ENCODE measurements at places on chromosomes 7 and 10. TPM values are rescaled to one million over a fixed set of nuclear protein-coding genes. Genes with fewer than 3 reads are reported as not detected.
A peak's percentile ranks its signal among the peaks of the same experiment; 100 is the strongest.

DNA sequence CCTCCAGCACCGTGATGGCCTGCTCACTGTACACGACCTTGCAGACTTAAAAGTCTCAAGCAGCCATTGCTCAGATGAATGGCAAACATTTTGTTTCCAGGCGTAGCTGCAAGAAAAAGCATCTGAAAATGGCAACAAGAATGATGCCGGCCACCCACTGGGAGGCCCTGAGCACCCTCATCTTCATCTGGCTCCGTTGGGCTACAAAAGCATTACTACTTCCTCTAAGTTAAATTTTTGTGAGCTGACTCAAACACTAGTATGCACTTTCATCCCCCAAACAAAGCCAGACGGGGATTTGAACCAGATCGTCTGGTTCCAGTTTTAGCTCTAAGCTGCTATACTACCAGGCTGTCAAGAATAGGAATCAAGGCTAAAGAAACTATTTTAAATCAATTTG lies 116.6 kb upstream of the CDK1 start:
- no peak overlapping the region for H3K27ac ChIP-seq
- no peak for DNase-seq
- no peak overlapping the region for H3K4me3 ChIP-seq

GRCh38 chr10:113600569-113600968 lies 47.7 kb downstream of the HABP2 start:
- H3K4me3 ChIP-seq: no peak overlapping the region
- H3K4me1 ChIP-seq: no peaks in the 10 kb centered on the region
- no peaks in the 10 kb centered on the region for H3K36me3 ChIP-seq
- H3K27me3 ChIP-seq: peaks cover 23% of the 10 kb centered on the region
- no peak overlapping the region for H3K27ac ChIP-seq
- DNase-seq: peak; percentile 12

- no peaks in the 10 kb centered on the region for H3K36me3 ChIP-seq
- H3K4me3 ChIP-seq: peak overlapping the region; percentile 63
- no peak for DNase-seq
- H3K27ac ChIP-seq: no peak overlapping the region
- H3K27me3 ChIP-seq: peaks cover 31% of the 10 kb centered on the region
- no peaks in the 10 kb centered on the region for H3K4me1 ChIP-seq
These were observed 787 bp downstream of the MAGI2 start for GRCh38 chr7:79452495-79453265.

DNA sequence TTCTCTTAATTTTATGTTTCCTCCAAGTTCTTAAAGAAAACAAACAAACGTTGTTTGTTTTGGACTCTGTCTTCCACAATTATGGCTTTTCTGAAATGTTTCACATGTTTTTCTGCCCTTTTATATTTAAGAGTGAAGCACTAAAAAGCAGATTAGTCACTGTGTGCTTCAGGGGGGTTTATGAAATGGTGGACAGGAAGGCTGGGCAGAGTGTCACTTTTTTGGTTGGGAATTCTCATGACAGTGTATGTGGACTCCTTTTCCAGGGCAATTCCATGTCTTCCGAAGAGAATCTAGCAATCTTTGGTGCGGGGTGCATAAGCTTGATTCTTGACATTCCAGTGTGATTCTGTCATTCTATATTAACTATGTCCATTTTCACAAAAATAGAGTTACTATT lies 669.4 kb downstream of the PARD3 start:
- peaks cover 15% of the 10 kb centered on the region for H3K27me3 ChIP-seq
- H3K36me3 ChIP-seq: no peaks in the 10 kb centered on the region
- no peak overlapping the region for H3K27ac ChIP-seq
- H3K4me3 ChIP-seq: no peak overlapping the region
- no peaks in the 10 kb centered on the region for H3K4me1 ChIP-seq

- DNase-seq: no peak
- H3K36me3 ChIP-seq: no peaks in the 10 kb centered on the region
- H3K4me1 ChIP-seq: peaks cover 61% of the 10 kb centered on the region
- H3K27me3 ChIP-seq: no peaks in the 10 kb centered on the region
These were observed 293.9 kb downstream of the CCDC3 start for GRCh38 chr10:12707461-12708185.

- no peak overlapping the region for H3K27ac ChIP-seq
- DNase-seq: no peak
- no peaks in the 10 kb centered on the region for H3K27me3 ChIP-seq
- no peak overlapping the region for H3K4me3 ChIP-seq
- H3K36me3 ChIP-seq: no peaks in the 10 kb centered on the region
These were observed 112.3 kb downstream of the HTR7 start for GRCh38 chr10:90745565-90745964.

- H3K4me3 ChIP-seq: no peak overlapping the region
- H3K27ac ChIP-seq: no peak overlapping the region
- H3K4me1 ChIP-seq: peaks cover 2% of the 10 kb centered on the region
- no peak for DNase-seq
- peaks cover 11% of the 10 kb centered on the region for H3K36me3 ChIP-seq
These were observed 1.3 kb downstream of the NRCAM start for GRCh38 chr7:108454674-108455550.

GRCh38 chr7:128017862-128018845 lies 13.1 kb downstream of the LRRC4 start:
- no peak overlapping the region for H3K27ac ChIP-seq
- no peak for DNase-seq
- no peaks in the 10 kb centered on the region for H3K27me3 ChIP-seq
- H3K4me1 ChIP-seq: peaks cover 3% of the 10 kb centered on the region

- H3K4me1 ChIP-seq: no peaks in the 10 kb centered on the region
- no peak for DNase-seq
- no peak overlapping the region for H3K27ac ChIP-seq
- no peak overlapping the region for H3K4me3 ChIP-seq
- H3K36me3 ChIP-seq: no peaks in the 10 kb centered on the region
- H3K27me3 ChIP-seq: peaks cover 16% of the 10 kb centered on the region
These were observed 131.8 kb downstream of the HECW1 start for GRCh38 chr7:43244232-43244631.

SLC18A2 gene
- total RNA-seq: not detected

SAP25 gene
- total RNA-seq: 10.1 TPM

DNA sequence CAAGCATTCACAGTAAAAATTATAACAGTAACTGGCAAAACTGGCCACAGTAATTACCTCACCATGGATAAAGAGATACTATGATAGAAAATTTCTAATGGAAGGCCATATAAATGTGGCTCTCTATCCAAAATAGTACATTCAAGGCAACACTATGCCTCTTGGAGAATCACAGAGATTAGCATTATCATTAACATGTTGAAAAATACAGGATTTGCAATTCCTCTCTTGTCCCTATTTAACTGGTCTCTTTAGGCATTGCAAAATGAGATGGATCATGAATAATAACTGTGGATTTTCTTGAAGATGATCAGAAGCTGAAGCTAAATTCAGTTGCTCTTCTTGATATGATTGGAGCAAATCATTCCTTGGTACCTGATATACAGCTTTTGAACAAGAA lies 100.8 kb upstream of the HGF start:
- no peak overlapping the region for H3K4me3 ChIP-seq
- no peaks in the 10 kb centered on the region for H3K27me3 ChIP-seq
- H3K27ac ChIP-seq: no peak overlapping the region
- peaks cover 13% of the 10 kb centered on the region for H3K36me3 ChIP-seq

DNA sequence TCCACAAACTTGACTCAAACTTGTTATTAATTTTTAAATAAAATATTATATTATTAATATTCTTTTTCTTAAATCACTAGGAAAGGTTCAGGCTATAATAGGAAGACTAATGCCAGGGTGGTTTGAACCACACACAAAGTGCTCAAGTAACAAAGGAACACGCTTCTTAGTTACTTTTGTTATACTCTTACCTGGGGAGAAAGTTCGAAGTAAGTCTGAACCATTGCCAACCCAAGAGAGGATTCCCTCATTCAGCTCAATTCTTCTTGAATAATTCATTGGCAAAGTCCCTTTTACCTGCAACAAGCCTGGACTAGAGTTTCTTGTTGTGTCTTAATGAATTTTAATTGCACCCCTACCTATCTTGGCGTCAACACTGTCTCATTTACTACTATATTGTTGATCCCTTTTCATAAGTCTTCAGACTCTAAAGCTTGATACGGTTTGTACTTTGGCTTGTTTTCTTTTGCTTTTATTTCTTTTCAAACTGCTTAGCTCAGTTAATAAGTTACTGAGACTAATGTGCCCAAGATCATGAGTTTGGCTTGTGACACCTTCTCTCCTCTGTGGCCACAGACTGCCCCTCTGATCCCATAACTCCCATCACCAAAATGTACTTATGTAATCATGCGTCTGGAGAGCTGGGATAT lies 10.2 kb upstream of the C10orf67 start:
- no peaks in the 10 kb centered on the region for H3K4me1 ChIP-seq
- peaks cover 7% of the 10 kb centered on the region for H3K27me3 ChIP-seq
- no peak overlapping the region for H3K4me3 ChIP-seq
- no peaks in the 10 kb centered on the region for H3K36me3 ChIP-seq

GRCh38 chr7:155361346-155361680 lies 63.6 kb downstream of the INSIG1 start:
- peaks cover 26% of the 10 kb centered on the region for H3K27me3 ChIP-seq
- no peak overlapping the region for H3K4me3 ChIP-seq
- H3K36me3 ChIP-seq: no peaks in the 10 kb centered on the region

- no peaks in the 10 kb centered on the region for H3K4me1 ChIP-seq
- H3K4me3 ChIP-seq: no peak overlapping the region
- DNase-seq: no peak
These were observed 1105.7 kb downstream of the REEP3 start for GRCh38 chr10:64626924-64627323.

GRCh38 chr7:41992881-41993867 lies 243.8 kb downstream of the GLI3 start:
- no peak for DNase-seq
- H3K27me3 ChIP-seq: peaks cover 4% of the 10 kb centered on the region
- no peak overlapping the region for H3K4me3 ChIP-seq
- H3K27ac ChIP-seq: no peak overlapping the region

DNA sequence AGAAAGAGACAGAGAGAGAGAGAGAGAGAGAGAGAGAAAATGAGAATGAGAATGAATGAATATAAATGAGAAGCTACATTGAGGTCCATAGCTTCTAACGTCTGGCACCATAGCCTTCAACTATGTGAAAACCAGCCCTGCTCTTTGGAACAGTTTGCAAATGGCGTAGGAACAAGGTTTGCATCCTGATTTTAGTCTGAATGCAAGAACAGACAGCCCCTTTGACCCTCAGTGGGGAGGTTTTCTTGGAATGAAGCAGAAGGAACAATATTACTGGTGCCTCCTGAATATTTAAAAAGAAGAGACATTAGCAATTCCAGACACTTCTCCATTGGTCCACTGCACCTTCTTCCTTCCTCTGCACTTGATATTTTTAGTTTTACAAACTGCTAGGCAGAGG lies 23.0 kb downstream of the LHPP start:
- H3K27ac ChIP-seq: no peak overlapping the region
- no peak overlapping the region for H3K4me3 ChIP-seq
- H3K4me1 ChIP-seq: no peaks in the 10 kb centered on the region
- H3K27me3 ChIP-seq: no peaks in the 10 kb centered on the region
- H3K36me3 ChIP-seq: no peaks in the 10 kb centered on the region

GRCh38 chr7:24576171-24577025 lies 3.1 kb downstream of the PALS2 start:
- H3K27ac ChIP-seq: no peak overlapping the region
- no peak for DNase-seq
- no peaks in the 10 kb centered on the region for H3K36me3 ChIP-seq
- H3K4me3 ChIP-seq: peak overlapping the region; percentile 22

- no peak overlapping the region for H3K27ac ChIP-seq
- H3K36me3 ChIP-seq: no peaks in the 10 kb centered on the region
- peaks cover 5% of the 10 kb centered on the region for H3K4me1 ChIP-seq
- DNase-seq: peak; percentile 54
These were observed 110.9 kb upstream of the LANCL2 start for GRCh38 chr7:55254242-55254595.

- no peaks in the 10 kb centered on the region for H3K27me3 ChIP-seq
- H3K27ac ChIP-seq: peak overlapping the region; percentile 94
- H3K36me3 ChIP-seq: peaks cover 6% of the 10 kb centered on the region
- peaks cover 76% of the 10 kb centered on the region for H3K4me1 ChIP-seq
- H3K4me3 ChIP-seq: peak overlapping the region; percentile 4
These were observed 76.1 kb downstream of the ADD3 start for GRCh38 chr10:110083884-110084283.

CALHM1 gene
- total RNA-seq: not detected

All from natural killer cell treated with Interleukin-12 subunit alpha and Interleukin-12 subunit beta and Interleukin-15 and Interleukin-18, amount 100 ng/mL, for 72 hours (primary cell).